ENCODE measurements at places on chromosomes 7 and 10. TPM values are rescaled to one million over a fixed set of nuclear protein-coding genes. Genes with fewer than 3 reads are reported as not detected.

LRRC27 gene
- total RNA-seq: 5.8 TPM

DGKI gene
- 0.43 TPM for total RNA-seq

CCDC126 gene
- 4.2 TPM for total RNA-seq

HOXA5 gene
- 4.8 TPM for total RNA-seq

ITPRID1 gene
- total RNA-seq: not detected

CREB5 gene
- total RNA-seq: 4.4 TPM

HMX3 gene
- total RNA-seq: not detected

NYAP1 gene
- total RNA-seq: 6.4 TPM

LRRD1 gene
- total RNA-seq: not detected

Measured in A549 treated with dexamethasone at 1 μM for 4 hours (cell line).